ENCODE measurements at places on chromosomes 2 and 18.

DNA sequence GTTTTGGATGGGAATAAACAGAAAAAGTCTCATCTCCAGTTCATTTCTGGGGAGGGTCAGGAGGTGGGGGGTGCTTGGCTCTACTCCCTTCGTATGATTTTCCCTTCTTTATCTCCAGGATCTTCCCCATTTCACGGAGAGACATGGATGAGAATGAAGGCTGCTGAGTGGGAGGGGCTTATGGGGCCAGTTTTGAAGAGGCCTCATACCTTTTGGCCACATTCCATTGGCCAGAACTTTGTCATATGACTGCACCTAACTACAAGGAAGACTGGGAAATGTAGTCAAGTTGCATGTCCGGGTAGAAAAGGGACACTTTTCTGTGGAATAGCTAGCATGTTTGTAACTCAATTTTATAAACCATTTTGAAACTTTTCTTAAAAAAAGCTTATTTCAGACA is 117.6 kb downstream of the NEDD4L start:
- no peaks in the 10 kb centered on the region for H3K36me3 ChIP-seq
- no peak overlapping the region for H3K27ac ChIP-seq
- H3K4me3 ChIP-seq, result no peak overlapping the region
- no peak for DNase-seq

GRCh38 chr2:157320409-157320808 is 5.2 kb downstream of the ERMN start:
- no peak overlapping the region for H3K4me3 ChIP-seq
- no peak overlapping the region for H3K27ac ChIP-seq
- DNase-seq, result no peak
- H3K4me1 ChIP-seq, result peaks cover 9% of the 10 kb centered on the region
- H3K27me3 ChIP-seq, result no peaks in the 10 kb centered on the region

- no peak for DNase-seq
- no peak overlapping the region for H3K27ac ChIP-seq
- no peaks in the 10 kb centered on the region for H3K27me3 ChIP-seq
- no peaks in the 10 kb centered on the region for H3K36me3 ChIP-seq
- H3K4me1 ChIP-seq, result no peaks in the 10 kb centered on the region
- no peak overlapping the region for H3K4me3 ChIP-seq
These were observed 256.4 kb downstream of the BCL2 start for GRCh38 chr18:63063171-63063570.

DNA sequence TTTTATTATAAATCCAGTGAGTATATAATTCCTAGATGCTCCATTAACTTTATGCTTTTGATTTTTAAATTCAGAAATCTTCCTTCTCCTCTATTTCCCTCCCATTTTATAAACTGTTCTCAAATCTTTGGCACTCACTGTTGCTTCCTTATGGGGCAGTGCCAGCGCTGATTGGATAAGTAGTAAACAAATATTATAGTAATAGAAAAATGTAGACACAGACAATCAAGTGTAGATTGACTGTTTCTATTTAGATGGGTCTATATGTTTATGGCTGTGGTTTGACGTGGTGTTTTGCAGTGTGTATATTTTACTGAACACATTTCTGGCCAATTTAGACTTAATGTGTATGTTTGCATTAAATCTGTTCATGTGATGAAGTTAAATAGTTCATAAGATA is 36.6 kb downstream of the LYPD6B start:
- DNase-seq, result no peak
- H3K36me3 ChIP-seq, result no peaks in the 10 kb centered on the region
- H3K27me3 ChIP-seq, result no peaks in the 10 kb centered on the region
- H3K4me3 ChIP-seq, result no peak overlapping the region

- no peaks in the 10 kb centered on the region for H3K27me3 ChIP-seq
- H3K4me1 ChIP-seq, result no peaks in the 10 kb centered on the region
- no peak for DNase-seq
- no peak overlapping the region for H3K27ac ChIP-seq
- H3K36me3 ChIP-seq, result no peaks in the 10 kb centered on the region
These were observed 1953.4 kb upstream of the LRRTM1 start for GRCh38 chr2:82257796-82258555.

- peaks cover 4% of the 10 kb centered on the region for H3K4me1 ChIP-seq
- H3K27me3 ChIP-seq, result no peaks in the 10 kb centered on the region
These were observed 948.7 kb downstream of the TSN start for GRCh38 chr2:122704109-122704563.

DNA sequence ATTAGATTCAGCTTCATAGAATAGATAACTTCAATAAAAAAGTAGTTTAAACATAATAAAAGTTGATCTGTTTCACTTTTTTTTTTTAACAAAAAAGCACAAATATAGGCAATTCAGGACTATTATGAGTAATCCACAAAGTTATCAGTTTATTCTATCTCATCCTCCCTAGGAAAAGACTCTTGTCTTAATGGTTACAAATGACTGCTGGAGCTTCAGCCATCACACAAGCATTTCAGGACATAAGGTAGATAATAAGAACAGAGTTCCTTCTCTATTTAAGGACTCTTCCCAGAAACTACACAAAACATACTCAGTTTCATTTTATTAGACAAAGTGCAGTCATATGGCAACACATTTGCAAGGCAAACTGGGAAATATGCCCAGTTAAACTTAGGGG is 357.6 kb upstream of the SETBP1 start:
- no peaks in the 10 kb centered on the region for H3K27me3 ChIP-seq
- H3K4me1 ChIP-seq, result no peaks in the 10 kb centered on the region
- no peak overlapping the region for H3K27ac ChIP-seq

DNA sequence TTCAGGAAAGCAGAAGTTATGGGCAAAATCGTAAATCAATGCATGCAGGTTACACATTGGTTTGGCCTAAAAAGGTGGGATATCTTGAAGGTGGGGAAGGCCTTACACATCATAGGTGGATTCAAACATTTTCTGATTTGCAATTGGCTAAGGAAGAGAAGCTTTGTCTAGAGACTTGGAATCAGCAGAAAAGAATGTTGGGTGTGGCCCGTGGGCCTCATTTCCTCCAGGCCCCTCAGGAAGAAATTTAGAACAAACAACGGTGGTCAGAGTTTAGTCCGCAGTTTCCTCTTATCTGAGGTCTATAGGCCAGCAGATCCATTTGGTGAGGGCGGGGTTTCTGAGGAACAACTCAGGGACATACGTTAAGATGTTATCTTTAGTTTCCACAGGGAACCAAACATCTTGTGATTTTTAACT is 50.9 kb upstream of the AFF3 start:
- no peak overlapping the region for H3K27ac ChIP-seq
- no peaks in the 10 kb centered on the region for H3K36me3 ChIP-seq
- no peak for DNase-seq
- H3K4me3 ChIP-seq, result no peak overlapping the region

DNA sequence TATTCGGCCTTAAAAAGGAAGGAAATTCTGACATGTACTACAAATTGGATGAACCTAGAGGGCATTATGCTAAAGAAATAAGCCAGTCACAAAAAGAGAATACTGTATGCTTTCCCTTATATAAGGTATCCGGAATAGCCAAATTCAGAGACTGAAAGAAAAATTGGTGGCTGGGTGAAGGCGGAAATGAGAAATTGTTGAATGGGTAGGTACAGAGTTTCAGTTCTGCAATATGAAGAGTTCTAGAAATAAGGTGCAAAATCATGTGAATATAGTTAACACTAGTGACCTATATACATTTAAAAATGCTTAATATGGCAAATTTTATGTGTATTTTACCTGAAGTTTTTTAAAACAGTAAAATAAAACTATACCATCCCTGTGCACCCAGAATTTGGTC is 43.1 kb downstream of the RMP24 start:
- no peaks in the 10 kb centered on the region for H3K4me1 ChIP-seq
- H3K4me3 ChIP-seq, result no peak overlapping the region
- no peak overlapping the region for H3K27ac ChIP-seq
- no peak for DNase-seq

- H3K4me3 ChIP-seq, result no peak overlapping the region
- H3K36me3 ChIP-seq, result no peaks in the 10 kb centered on the region
- DNase-seq, result no peak
- no peaks in the 10 kb centered on the region for H3K27me3 ChIP-seq
- H3K4me1 ChIP-seq, result no peaks in the 10 kb centered on the region
These were observed 96.4 kb upstream of the LINC00305 start for GRCh38 chr18:64245126-64245861.

DNA sequence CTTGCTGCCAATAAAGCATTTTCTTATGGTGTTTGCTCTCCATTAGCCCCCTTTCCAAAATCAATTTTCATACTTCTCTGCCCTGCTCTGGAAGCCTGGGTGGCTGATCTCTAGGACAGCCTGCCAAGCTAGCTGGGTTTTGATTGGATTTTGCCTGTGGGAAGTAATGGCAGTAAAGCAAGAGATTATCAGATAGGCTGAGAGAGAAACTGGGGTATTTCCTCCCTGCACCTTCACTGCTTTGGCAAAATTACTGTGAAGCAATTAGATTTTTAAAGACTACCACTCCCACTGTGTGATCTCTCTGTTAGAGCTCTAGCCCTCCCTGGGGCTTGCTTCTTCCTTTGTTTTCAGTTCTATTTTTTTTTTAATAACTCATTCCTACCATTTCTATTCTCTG is 223.8 kb downstream of the DLGAP1 start:
- no peak for DNase-seq
- no peak overlapping the region for H3K4me3 ChIP-seq
- no peak overlapping the region for H3K27ac ChIP-seq
- no peaks in the 10 kb centered on the region for H3K36me3 ChIP-seq
- no peaks in the 10 kb centered on the region for H3K4me1 ChIP-seq

DNA sequence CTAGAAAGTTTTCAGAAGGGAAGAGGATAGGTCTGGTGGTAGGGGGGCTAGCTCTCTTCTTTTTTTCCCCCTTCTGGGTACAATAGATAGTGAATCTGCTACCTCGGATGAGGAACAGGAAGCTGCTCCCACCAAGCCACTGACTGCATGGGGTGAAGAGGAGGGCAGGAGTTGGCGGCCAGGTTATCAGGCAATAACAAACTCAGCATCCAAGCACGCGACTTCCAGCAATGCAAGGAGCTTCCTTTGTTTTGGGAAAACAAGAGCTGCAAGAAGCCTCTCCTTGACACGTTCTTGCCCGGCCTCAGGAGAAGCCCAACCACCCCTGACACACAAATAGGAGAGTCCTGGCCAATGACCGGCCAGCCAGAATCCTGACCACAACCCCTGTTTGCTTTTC is 32.2 kb downstream of the NHEJ1 start:
- H3K27ac ChIP-seq, result no peak overlapping the region
- DNase-seq, result no peak
- H3K36me3 ChIP-seq, result no peaks in the 10 kb centered on the region
- no peaks in the 10 kb centered on the region for H3K27me3 ChIP-seq
- H3K4me1 ChIP-seq, result no peaks in the 10 kb centered on the region

- H3K36me3 ChIP-seq, result no peaks in the 10 kb centered on the region
- H3K4me3 ChIP-seq, result no peak overlapping the region
- no peak overlapping the region for H3K27ac ChIP-seq
- no peaks in the 10 kb centered on the region for H3K27me3 ChIP-seq
- DNase-seq, result no peak
These were observed 677.0 kb downstream of the NYAP2 start for GRCh38 chr2:226076529-226076928.

- no peaks in the 10 kb centered on the region for H3K27me3 ChIP-seq
- H3K4me1 ChIP-seq, result no peaks in the 10 kb centered on the region
These were observed 125.1 kb upstream of the SH3BP4 start for GRCh38 chr2:234826681-234827080.

DNA sequence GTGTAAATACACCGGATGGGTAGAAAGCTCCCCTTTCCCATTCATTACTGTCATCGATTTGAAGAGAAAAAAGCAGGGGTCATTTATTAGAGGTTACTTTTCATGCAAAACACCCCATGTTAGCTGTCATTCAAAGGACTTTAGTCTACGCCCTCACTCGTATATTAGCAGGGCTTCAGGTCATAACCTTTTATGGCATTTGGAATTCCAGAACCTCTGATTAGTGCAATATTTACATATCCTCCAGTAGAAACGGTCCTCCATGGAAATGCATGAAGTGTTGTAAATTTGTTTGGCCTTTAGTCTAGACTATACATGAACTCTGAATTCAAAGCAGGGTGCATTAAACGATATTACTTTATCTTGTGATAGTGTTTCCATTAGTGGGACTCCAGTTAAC is 180.5 kb downstream of the ZNF516 start:
- H3K27ac ChIP-seq, result no peak overlapping the region
- no peak for DNase-seq
- H3K4me1 ChIP-seq, result no peaks in the 10 kb centered on the region
- no peaks in the 10 kb centered on the region for H3K27me3 ChIP-seq
- H3K36me3 ChIP-seq, result no peaks in the 10 kb centered on the region
